ENCODE measurements at places on chromosomes 6 and 20.

DNA sequence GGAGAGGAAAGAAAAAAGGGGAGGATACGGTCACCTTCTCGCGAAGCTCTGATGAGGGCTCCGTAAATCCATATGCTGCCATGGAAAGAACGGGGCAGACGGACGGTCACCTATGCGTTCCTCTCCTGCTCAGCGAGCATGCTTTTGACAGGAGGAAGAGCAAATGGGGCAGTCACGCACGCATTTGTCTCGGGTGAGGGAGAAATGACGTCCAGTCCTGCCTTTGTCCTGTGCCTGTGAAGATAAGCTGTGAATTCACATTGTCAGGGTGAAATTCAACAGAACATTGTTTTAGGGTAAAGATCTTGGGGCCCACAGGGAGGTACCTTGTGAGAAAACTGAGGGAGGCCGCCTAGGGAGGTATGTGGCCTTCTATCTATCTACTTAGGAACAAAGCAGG lies 83.8 kb downstream of the IRF4 start:
- no peak for DNase-seq

- DNase-seq: no peak
Observed at GRCh38 chr6:142822383-142822782, 122.6 kb downstream of the HIVEP2 start.

DNA sequence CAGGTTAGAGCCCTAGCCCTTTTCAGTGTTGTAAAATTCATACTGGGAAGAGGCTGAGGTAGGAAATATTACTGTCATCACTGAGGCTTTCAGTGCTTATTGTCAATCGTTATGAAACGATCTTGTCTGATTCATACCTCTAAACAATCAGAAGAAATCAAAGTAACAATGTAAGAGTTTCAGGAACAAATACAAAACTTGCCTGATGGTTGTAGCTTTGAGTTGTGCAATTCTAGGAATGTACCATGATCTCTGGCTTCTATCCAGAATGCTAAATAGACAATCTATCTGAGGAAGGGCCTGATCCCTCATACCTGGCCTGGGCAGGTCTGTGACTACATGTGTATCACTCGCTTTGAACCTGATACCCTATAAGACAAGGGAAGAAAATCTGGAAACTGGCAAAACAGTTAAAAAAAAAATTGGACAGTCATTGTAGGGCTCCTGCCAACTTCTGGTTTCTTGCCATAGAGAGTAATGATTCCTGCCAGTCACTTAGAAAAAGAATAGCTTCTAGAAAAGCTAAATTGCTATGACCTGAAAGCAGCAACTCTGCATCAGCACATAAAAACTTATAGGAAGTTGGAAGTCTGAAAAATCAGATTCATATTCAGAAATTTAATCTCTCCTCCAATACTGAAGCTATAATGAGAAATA lies 234.7 kb downstream of the BTBD9 start:
- DNase-seq: peak; percentile 22

DNA sequence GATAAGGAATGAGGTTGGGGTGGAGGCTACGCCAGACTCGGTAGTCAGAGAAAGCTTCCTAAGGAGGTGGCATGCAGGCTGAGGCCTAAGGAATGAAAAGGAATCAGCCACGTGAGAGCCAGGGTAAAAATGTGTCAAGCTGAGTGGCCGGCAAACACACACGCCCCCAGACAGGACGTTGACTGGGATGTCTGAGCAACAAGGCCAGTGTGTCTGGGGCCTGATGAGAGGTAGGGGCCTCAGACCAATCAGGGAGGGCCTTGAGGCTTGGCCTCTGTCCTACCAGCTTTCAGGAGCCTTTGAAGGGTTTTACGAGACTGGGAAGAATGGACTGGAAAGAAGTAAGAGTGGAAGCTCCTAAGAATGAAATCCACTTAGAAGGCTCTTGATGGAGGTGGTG lies 61.0 kb upstream of the PHACTR2 start:
- DNase-seq: no peak

DNA sequence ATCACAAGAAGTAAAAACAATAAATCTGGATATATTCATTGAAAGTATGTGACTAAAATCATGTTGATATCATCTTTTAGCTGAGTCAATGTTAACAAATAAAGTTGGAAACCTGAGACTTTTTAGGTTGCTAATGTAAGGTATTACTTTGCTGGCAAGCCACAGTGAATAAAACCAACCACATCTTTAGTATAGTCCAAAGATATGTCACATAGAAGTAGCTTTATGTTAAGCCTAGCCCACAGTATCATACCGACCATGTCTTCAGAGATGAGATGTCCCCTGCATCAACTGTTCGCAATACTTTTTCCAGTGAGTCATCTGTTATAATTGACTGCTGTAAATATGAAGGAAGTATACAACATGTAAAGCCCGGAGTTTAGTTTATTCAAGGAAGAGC lies 107.6 kb upstream of the MCHR2 start:
- no peak for DNase-seq

- DNase-seq: peak; percentile 83
Observed at GRCh38 chr6:33247977-33248642, 23.6 kb downstream of the VPS52 start.

DNA sequence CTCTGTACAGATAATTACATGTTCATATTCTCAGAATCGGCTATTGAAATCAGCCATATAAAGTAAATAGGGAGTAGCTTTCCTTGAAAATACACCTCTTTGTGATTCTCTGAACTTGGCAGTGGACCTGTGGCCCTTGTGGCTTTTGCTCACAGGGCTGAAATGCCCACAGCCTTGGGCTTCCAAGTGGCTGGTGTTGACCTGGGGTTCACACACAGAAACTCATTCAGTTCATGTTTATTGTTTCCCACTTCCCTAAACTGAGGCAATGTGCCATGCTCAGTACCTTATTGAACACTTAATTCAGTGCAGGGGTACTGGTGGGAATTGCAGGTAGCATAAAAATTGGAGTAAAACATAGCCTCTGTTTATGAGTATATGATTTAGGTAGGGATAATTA lies 19.1 kb upstream of the TULP4 start:
- DNase-seq: no peak

DNA sequence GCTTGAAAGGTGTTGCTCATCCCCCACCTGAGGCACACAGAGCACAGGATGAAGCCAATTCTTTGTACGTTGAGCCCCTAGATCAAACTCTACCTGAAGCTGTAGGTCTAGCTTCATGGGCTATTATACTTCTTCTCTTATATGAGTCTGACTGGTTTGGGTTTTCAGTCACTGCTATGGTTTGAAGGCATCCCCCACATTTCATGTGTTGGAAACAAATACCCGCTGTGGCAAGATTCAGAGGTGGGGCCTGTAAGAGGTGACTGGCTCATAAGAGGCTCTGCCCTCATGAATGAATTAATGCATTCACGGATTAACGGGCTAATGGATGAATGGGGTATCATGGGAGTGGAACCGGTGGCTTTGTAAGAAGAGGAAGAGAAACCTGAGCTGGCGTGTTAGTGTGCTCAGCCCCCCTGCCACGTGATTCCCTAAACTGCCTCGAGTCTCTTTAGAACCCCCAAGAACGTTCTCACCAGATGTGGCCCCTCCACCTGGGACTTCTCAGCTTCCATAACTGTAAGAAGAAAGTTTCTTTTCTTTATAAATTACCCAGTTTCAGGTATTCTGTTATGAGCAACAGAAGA lies 39.2 kb downstream of the PREX1 start:
- DNase-seq: no peak

GRCh38 chr20:19978511-19979210 lies 38.5 kb upstream of the NAA20 start:
- no peak for DNase-seq

DNA sequence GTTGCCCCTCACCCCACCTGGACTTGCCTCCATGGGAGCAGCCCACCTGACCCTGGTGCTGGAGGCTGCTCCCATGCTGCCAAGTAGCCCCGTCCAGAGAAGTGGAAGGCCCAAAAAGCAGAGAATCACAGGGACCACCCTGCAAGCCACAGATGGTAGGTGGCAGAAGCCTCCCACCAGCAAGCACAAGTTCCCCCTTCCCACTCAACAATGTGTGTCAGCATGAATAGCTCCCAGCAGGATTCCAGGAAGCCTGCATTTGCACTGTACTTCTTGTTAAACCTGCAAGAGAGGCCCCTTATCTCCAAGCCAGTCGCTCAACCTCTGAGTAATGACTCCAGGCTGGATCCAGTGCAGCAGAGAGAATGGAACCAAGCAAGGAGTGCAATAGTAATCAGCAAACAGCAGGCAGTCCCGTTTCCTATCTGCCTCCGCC lies 180.8 kb upstream of the CST7 start:
- DNase-seq: no peak

GRCh38 chr6:37731888-37732287 lies 34.2 kb upstream of the MDGA1 start:
- DNase-seq: no peak

DNA sequence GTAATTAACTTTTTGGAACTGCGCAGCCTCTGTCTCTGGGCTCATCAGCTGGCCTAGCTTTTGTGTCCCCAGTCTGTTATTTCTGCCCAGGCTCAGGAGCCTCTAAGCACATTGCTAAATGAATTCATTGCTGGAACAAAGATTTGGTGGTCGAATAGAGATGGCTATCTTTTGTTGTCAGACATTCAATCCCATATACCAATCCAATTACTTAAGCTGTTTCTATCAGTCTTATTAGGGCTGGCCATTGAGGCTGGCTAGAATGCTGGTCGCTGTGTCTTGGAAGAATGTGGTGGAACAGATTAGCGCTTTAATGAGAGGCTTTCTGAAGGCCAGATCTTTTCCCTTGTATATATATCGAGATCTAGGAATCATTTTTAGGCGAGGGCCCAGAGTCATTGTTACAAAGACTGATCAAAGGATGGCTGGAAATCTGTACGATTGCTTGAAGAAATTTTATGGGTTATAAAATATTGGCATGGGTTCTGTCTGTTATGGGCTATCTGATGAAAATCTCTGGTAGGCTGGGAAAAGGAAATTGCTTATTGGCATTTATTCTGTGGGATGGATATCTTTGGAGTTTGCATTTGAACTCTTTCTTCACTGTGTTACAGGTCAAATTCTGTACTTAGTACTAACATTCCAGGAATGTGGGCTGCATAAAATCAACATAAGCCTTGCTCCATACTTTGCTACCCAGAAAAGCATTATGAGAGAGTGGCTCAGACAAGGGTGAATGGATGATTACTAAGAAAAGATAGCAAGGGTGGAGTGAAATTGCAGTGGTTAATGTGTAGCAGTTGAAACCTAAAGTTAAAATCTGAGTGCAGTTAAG lies 34.8 kb upstream of the JAG1 start:
- peak; percentile 64 for DNase-seq

DNA sequence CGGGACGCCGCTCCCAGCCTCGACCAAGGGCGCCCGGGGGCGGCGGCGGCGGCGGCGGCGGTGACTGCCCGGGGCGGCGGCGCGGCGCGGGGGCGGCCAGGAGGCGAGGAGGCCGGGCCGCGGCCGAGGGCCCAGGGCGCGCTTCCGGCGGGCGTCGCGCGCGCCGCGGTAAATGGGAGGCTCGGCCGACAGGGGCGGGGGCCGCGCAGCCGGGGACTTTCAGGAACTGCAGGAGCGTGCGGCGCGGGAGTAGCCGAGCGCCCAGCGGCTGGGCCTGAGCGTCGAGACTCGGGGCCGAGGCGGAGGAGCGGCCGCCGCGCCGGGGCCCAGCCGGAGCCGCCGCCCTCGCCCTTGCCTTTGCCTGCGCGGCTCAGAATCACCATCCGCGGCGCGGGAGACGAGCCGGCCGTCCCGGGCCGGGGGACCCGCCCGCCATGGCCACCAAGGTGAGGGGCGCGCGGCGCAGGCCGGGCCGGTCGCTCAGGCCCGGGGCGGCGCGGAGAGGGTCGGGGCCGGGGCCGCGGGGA lies at the start of gene SNX9:
SNX9 (plus strand) TSS at position 246 of the 527 bp plus-strand sequence; CDS start at position 435, 189 bp downstream.
- peak; percentile 76 for DNase-seq

DNA sequence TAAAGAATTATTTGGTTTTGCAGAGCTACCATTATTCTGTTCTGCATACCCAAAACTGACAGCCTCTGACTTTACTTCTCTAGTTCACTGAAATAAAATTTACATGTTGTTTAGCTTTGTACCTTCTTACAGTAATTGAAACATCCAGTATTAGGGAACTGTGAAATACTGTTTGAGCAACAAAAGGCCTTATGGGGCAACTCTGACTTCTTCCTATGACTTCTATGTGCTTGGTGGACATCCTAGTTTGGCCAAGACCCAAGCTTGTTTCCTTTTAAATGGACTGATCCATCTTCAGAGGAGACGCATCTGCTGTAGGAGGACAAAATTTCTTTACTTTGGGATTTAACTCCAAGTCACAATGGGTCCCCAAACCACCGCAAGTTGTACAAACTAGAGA lies 44.7 kb downstream of the NR2E1 start:
- no peak for DNase-seq

DNA sequence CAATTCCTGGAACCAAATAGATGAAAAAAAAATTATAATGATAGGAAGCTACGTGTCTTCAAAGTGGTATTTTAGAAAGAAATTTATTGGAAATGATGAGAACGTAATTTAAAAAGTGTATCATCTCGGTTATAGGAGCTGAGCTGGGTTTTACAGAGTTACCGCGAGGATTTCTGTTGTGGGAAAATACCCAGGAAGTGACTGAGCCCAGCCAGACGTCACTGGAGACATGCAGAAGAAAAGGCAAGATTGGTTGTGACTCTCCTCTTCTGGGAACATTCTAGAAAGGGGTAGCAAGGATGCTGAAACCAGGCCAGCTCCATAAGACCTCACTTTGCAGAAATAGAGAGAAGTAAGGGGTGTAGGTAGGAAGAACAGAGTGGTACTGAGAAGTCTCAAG lies 95.9 kb upstream of the ADGRF1 start:
- DNase-seq: no peak

Data from LoVo (cell line).